ENCODE measurements at places on chromosomes 6 and 20. TPM values are rescaled to one million over a fixed set of nuclear protein-coding genes. Genes with fewer than 3 reads are reported as not detected.

DNA sequence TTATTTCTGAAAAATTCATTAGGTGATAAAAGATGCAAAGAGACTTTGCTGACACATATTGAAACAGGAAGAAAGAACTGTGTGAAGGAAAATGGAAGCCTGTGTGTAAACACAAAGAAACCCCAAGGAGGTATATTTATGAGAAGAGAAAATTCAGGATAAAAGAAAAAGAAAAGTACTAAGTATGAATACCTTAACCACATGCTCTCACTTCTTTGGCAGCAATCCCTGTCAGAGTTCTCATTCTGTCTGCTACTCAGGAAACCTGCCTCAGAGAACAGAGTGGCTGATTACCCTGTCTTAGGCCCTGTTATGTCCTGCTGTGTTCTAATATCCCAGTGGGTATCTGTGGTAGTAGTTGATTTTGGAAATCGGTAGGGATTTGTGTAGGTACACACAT lies 457.9 kb downstream of the TBC1D32 start:
- H3K4me3 ChIP-seq, result no peak overlapping the region
- H3K4me1 ChIP-seq, result no peaks in the 10 kb centered on the region
- no peak for DNase-seq
- H3K27ac ChIP-seq, result no peak overlapping the region
- no peaks in the 10 kb centered on the region for H3K36me3 ChIP-seq

GRCh38 chr6:88869263-88870020 lies 94.0 kb downstream of the RNGTT start:
- no peak for DNase-seq
- H3K4me3 ChIP-seq, result no peak overlapping the region
- H3K4me1 ChIP-seq, result no peaks in the 10 kb centered on the region
- no peak overlapping the region for H3K27ac ChIP-seq

DNA sequence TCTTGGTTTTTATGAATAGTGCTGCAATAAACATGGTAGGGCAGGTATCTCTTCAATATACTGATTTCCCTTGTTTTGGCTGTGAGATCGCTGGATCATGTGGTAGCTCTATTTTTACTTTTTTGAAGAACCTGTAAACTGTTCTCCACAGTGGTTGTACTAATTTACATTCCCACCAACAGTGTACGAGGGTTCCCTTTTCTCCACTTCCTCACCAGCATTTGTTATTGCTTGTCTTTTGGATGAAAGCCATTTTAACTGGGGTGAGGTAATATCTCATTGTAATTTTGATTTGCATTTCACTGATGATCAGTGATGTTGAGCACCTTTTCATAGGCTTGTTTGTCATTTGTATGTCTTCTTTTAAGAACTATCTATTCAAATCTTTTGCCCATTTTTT lies 8.0 kb upstream of the ARG1 start:
- H3K4me3 ChIP-seq, result no peak overlapping the region
- H3K4me1 ChIP-seq, result no peaks in the 10 kb centered on the region
- DNase-seq, result no peak
- no peaks in the 10 kb centered on the region for H3K27me3 ChIP-seq
- no peaks in the 10 kb centered on the region for H3K36me3 ChIP-seq

DNA sequence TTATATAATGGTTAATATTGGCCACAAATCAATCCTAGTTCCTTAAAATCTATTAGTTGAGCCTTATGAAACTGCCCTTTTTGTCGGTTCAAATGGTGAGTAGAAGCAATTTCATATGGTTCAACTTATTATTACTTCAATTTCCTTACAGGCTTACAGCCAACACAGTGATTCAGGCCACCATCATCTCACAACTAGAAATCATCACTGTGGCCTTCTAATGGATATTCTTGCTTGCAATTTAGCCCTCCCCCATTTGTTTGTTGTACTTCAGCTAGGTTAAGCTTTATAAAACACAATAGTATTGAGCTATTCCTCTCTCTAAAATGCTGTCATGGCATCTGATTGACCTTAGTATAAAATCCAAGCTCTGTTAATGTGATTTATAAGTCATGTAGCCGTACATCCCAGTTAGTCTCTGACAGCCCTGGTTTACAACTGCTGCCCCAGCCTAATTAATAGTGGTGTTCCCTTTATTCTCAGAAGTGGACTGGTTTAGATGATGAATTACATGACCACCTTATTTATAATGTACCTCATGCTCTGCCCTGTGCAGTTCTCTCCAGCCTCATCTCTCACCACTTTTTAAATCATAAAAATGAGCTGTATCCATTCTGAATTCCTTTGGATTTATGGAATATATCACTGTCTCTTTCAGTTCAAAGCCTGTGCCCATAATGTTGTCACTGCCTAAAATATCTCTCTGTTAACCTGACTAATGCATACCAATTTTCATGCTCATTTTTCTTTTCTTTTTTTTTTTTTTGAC lies 36.7 kb downstream of the LAMA2 start:
- DNase-seq, result no peak
- no peaks in the 10 kb centered on the region for H3K36me3 ChIP-seq
- no peak overlapping the region for H3K4me3 ChIP-seq
- no peaks in the 10 kb centered on the region for H3K27me3 ChIP-seq
- no peaks in the 10 kb centered on the region for H3K4me1 ChIP-seq

Gene PLTP
- 2.5 TPM for total RNA-seq

Gene GSTA3
- not detected for total RNA-seq

DNA sequence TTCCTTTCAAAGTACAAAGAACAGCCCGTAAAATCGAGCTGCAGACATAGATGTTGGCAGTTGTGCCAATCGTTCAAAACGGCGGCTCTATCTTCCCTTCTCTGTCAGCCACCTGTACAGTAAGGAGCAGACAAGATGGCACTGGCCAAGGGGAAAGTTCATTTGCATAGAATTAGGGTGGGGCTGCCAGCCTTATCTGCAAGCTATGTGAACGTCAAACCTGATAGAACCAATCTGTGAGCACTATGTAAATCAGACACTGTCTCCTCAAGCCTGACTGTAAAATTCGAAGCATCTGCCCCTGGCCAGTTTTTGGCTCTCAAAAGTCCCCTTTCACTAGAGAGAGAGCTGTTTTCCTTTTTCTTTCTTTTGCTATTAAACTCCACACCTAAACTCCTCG lies 374.5 kb downstream of the EPM2A start:
- no peaks in the 10 kb centered on the region for H3K36me3 ChIP-seq
- H3K4me3 ChIP-seq, result no peak overlapping the region
- DNase-seq, result no peak
- no peak overlapping the region for H3K27ac ChIP-seq

Gene FAM110A
- total RNA-seq, result 13.3 TPM

GRCh38 chr6:131828080-131828479 lies 20.3 kb downstream of the ENPP1 start:
- H3K36me3 ChIP-seq, result no peaks in the 10 kb centered on the region
- no peaks in the 10 kb centered on the region for H3K4me1 ChIP-seq
- no peak overlapping the region for H3K4me3 ChIP-seq
- no peak overlapping the region for H3K27ac ChIP-seq
- H3K27me3 ChIP-seq, result no peaks in the 10 kb centered on the region
- no peak for DNase-seq

- DNase-seq, result no peak
- H3K27ac ChIP-seq, result no peak overlapping the region
- H3K4me3 ChIP-seq, result no peak overlapping the region
- no peaks in the 10 kb centered on the region for H3K36me3 ChIP-seq
Observed at GRCh38 chr6:109243863-109244825, 138.1 kb downstream of the CD164 start.

DNA sequence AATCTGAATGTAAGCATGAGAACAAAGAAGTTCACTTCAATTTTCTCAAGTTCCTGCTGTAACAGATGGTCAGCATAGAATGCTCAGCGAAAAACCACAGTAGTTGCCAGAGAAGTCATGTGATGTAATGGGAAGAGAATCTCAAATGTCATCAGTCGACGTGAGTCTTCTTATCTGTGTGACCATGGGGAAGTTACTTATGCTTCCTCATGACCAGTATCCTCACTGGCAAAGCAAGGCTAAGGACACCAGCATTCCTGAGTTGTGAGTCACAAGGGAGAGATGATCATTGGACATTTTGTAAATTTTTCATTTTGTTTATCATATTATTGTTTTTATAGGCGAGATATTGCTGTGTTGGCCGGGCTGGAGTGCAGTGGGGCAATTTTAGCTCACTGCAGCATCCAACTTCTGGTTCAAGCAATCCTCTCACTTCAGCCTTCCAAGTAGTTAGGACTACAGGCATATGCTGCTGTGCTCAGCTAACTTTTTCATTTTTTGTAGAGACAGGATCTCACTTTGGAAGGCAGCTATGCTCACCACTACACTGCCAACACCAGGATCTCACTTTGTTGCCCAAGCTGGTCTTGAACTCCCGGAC lies 21.9 kb downstream of the SGK1 start:
- no peaks in the 10 kb centered on the region for H3K27me3 ChIP-seq
- no peaks in the 10 kb centered on the region for H3K36me3 ChIP-seq
- no peak overlapping the region for H3K4me3 ChIP-seq

- H3K27me3 ChIP-seq, result peaks cover 6% of the 10 kb centered on the region
- DNase-seq, result peak; percentile 46
- peaks cover 21% of the 10 kb centered on the region for H3K4me1 ChIP-seq
- peak overlapping the region; percentile 2 for H3K27ac ChIP-seq
Observed at GRCh38 chr6:53794137-53794719, 577 bp upstream of the LRRC1 start.

DNA sequence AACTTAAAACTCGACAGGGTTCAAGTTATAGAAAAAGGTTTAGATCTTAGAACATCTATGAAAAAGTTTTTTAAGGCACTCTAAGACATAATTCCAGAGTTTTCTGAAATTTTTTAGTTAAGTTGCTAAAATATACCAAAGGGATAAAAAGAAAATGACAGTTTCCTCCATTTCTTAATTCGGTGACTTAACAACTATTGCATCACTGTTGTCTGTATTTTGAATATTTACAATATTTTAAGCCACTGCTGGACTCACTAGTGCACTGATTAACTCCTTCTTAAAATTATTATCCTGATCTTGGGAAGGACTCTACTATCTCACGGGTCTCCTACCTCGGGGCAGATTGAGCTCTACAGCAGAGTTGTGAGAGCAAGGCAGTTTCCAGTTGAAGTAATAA lies 91.0 kb downstream of the ADGB start:
- no peaks in the 10 kb centered on the region for H3K27me3 ChIP-seq
- no peak for DNase-seq
- no peaks in the 10 kb centered on the region for H3K4me1 ChIP-seq
- no peak overlapping the region for H3K27ac ChIP-seq
- H3K4me3 ChIP-seq, result no peak overlapping the region

- H3K4me3 ChIP-seq, result no peak overlapping the region
- H3K4me1 ChIP-seq, result no peaks in the 10 kb centered on the region
- no peaks in the 10 kb centered on the region for H3K27me3 ChIP-seq
- no peaks in the 10 kb centered on the region for H3K36me3 ChIP-seq
- DNase-seq, result no peak
Observed at GRCh38 chr6:109867009-109867969, 110.8 kb upstream of the GPR6 start.

DNA sequence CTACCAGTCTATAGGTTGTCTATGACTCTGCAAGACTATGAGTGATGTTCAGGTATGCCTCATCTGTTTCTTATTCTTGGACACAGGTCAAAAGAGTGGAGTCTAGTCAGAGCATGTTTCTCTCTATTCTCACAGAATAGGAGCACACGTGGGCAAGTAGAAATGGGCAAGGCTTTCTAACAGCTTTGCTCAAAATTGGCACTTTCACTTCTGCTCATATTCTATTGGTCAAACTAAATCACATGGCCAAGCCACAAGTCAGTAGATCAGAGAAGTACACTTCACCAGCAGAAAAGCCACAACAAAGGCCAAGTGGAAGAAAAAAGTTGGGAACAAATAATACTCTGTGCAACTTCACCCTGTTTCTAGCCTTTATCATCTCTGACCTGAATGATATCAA lies 354.5 kb upstream of the SYNCRIP start:
- H3K27me3 ChIP-seq, result no peaks in the 10 kb centered on the region
- no peaks in the 10 kb centered on the region for H3K36me3 ChIP-seq
- no peak overlapping the region for H3K4me3 ChIP-seq
- H3K4me1 ChIP-seq, result no peaks in the 10 kb centered on the region

Gene RNF39
- total RNA-seq, result not detected

Gene OR2H1
- total RNA-seq, result not detected

- H3K4me3 ChIP-seq, result no peak overlapping the region
- no peak for DNase-seq
- no peaks in the 10 kb centered on the region for H3K4me1 ChIP-seq
- H3K36me3 ChIP-seq, result no peaks in the 10 kb centered on the region
Observed at GRCh38 chr6:166555086-166555485, 31.4 kb downstream of the RAMACL start.

Gene TNFRSF21
- total RNA-seq, result 1.8 TPM

DNA sequence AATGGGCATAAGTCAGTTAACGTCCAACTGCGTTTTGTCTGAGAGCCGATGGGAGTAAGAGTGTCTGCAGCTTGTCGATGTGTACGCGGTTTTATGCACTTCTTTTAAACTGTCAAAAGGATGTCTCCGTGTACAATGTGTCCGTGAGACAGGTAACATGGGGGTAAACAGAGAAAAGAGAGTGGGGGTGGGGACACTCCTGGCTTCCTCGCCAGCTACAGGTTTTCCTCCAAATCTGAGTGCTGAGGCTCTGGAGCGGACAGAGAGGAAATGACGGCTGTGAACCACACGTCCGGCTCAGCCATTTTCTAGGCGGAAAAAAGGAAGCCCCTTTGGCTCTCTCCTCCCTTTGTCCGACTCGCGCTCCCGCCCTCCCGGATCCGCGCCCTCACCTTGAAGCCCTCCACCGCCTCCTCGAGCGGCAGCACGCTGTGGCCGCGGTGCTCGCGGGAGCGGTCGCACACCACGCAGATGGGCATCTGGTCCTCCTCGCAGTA lies 916 bp downstream of the TRIM27 start:
- peak; percentile 35 for DNase-seq
- peak overlapping the region; percentile 59 for H3K4me3 ChIP-seq
- H3K36me3 ChIP-seq, result peaks cover 26% of the 10 kb centered on the region
- H3K27me3 ChIP-seq, result no peaks in the 10 kb centered on the region

DNA sequence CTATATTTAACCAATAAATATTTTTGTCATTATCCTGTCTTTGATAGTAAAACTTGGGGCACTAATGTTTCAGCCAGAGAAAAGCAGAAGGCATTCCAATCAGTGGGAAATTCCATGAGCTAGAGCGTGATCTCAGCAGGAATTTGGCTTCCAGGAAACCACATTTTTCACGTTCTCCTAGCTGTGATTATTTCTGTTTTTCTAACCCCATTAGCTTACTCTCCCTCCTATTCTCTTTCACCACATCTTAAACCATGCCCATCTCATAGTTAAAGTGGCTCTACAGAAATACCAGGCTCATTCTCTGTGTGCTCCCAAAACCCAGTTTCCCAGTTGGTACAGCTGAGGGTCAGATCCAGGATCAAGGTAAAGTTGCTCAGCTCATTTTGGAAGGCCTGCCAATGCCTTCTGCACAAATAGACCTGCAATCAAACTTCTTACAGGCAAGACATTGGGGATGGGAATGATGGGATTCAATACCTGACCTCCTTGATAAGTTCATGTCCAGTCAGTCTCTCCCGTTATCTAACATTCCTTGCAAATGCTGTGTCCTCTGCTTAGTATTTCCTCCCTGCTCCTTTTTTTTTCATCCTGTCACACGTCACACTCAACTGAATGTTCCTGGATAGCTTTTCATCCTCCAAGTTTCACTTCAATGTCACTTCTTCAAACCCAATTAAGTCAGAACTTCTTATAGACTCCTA lies 33.1 kb upstream of the TMEM30A start:
- no peaks in the 10 kb centered on the region for H3K36me3 ChIP-seq
- no peaks in the 10 kb centered on the region for H3K4me1 ChIP-seq
- H3K4me3 ChIP-seq, result no peak overlapping the region
- no peaks in the 10 kb centered on the region for H3K27me3 ChIP-seq

- no peak overlapping the region for H3K27ac ChIP-seq
- H3K4me3 ChIP-seq, result no peak overlapping the region
- no peaks in the 10 kb centered on the region for H3K27me3 ChIP-seq
- DNase-seq, result no peak
- H3K4me1 ChIP-seq, result no peaks in the 10 kb centered on the region
Observed at GRCh38 chr20:32436968-32437367, 78.8 kb downstream of the ASXL1 start.

Data from CD8-positive, alpha-beta memory T cell (primary cell).